ENCODE measurements at places on chromosomes 7 and 10. TPM values are rescaled to one million over a fixed set of nuclear protein-coding genes. Genes with fewer than 3 reads are reported as not detected.

LBX1 gene
- total RNA-seq: not detected

MBL2 gene
- total RNA-seq: not detected

ZNF277 gene
- total RNA-seq: 38.3 TPM

ELN gene
- total RNA-seq: 134 TPM

GRCh38 chr7:95859429-95859828, 87.1 kb downstream of the DYNC1I1 start:
- no peak for DNase-seq
- no peaks in the 10 kb centered on the region for H3K4me1 ChIP-seq
- no peak overlapping the region for H3K27ac ChIP-seq
- no peaks in the 10 kb centered on the region for H3K27me3 ChIP-seq

DNA sequence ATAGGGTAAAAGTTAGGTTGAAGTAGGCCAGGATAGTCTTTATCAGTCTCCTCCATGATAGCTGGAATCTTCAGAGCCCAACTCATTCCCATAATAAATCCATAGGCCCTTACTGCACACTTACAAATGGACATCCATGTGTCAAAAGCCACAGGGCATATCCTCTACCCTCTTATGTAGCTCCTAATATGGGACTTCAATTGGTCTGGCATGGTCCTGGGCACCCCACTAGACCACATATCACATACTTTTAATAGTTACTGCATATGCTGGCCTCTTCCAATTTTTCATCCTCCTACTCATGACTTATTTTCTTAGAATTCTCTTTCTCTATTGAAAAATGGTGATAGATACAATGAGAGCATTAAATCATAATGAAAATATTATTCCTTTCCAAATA, 169.3 kb downstream of the MAGI2 start:
- no peak overlapping the region for H3K4me3 ChIP-seq
- DNase-seq: no peak

DNA sequence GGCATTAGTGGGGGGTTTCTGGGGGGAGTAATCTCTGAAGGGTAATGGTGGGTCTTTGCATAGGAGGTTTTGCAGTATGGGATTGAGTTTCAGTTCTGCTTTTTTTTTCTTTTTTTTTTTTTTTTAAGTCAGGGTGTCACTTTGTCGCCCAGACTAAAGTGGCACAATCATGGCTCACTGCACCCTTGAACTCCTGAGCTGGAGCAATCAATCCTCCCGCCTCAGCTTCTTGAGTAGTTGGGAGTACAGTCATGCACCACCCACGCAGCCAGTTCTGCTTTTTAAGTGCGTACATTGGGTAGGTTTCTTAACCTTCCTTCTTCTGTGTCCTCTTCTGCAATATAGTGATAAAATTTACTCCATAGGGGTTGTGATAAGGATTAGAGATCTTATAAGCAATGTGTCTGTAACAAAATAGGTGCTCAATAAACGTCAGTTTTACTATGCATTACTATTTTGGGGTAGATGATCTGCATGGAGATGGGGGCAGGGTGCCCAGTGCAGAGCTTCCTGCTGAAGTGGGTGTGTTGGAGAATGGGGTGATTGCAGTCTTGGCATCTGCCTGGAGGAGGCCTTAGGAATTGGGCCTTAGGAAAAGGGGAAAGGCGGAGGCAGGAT, 9.6 kb downstream of the KAZALD1 start:
- H3K4me1 ChIP-seq: no peaks in the 10 kb centered on the region
- peaks cover 3% of the 10 kb centered on the region for H3K27me3 ChIP-seq
- no peak overlapping the region for H3K27ac ChIP-seq
- no peaks in the 10 kb centered on the region for H3K36me3 ChIP-seq
- DNase-seq: no peak

DNA sequence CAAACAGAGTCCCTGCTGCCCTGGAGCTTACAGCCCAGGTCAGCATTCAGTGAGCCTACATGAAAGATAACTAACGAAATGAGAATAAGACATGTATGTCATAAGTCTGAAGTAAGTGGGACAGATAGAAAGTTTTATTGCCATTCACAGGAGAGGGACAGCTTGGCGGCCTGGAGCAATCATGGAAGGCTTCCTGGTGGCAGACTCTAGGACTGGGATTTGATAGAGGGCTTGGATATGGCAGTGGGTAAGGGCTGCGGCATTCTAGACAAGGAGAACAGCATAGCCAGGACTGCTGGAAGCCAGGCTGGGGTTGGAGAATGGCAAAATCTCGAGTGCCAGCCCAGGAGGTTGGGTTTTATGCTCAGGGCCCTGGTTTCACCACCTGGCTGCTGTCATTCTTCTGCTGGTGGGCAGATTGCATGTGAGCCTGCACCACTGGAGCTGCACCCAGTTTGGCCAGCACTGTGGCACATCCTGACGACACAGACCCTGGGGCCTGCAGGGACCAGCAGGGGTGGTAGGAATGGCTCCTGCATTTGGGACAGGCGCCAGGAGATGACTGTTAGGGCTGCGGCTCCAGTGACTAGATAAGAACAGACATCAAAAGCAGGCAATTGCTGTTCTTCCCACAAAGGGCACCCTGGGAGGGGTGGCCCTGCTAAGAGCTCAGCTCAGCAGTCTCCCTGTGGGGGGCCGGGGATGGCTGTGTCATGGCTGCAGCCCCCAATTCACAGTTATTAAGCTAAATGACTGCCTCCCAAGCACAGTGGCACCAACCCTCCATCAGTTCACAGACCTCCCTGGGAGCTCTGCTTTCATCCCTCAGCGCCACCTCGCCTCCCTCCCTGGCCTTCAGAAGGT, 161.1 kb downstream of the RPS24 start:
- no peaks in the 10 kb centered on the region for H3K36me3 ChIP-seq
- H3K4me3 ChIP-seq: no peak overlapping the region
- no peaks in the 10 kb centered on the region for H3K4me1 ChIP-seq
- H3K27ac ChIP-seq: no peak overlapping the region

DNA sequence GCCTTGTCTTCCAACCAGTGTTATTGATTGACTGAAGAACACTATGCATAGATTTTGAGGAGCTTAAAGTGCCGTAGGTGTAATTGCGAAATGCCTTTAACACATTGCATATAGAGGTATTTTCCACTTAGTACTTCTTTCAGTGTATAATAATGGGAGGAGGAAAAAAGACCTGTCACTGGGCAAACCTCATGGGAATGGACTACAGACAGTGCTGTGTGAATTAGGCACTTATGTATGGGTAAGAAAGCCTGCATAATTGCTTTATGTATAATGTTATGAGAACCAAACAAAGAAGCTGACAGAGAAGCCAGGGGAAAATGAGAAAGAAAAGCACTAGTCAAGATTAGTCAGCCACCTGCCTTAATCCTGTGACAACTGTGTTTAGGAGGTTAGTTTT, 12.4 kb upstream of the SCRN1 start:
- H3K36me3 ChIP-seq: no peaks in the 10 kb centered on the region
- H3K4me1 ChIP-seq: no peaks in the 10 kb centered on the region
- no peak overlapping the region for H3K27ac ChIP-seq
- no peak overlapping the region for H3K4me3 ChIP-seq
- H3K27me3 ChIP-seq: no peaks in the 10 kb centered on the region
